ENCODE measurements at places on chromosomes 2 and 18. TPM values are rescaled to one million over a fixed set of nuclear protein-coding genes. Genes with fewer than 3 reads are reported as not detected.

GTF2A1L gene
- total RNA-seq, result not detected

RIT2 gene
- total RNA-seq, result not detected

SERPINB12 gene
- total RNA-seq, result not detected

PROC gene
- total RNA-seq, result 5.5 TPM

SIX3 gene
- 4.1 TPM for total RNA-seq
